Fibroblast of upper back skin (primary cell): ENCODE measurements at places on chromosomes 12 and 14.

DNA sequence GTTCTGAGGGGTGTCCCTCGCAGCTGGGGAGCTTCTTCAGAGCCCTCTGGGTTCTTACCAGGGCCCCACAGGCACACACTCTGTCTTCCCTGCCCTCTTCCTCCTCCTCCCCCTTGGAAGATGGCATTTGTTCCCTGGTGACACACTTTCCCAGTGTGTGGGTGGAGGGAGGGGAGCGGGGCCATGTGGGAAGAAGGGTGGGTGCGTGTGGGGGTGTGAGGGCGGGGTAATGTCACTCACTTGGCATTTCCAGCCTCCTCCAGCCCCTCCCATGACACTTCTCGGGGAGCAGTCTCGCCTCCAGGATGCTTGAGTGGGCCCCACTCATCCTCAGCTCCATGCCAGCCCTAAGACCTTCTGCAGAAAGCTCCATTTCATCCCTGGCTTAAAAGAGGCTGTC, 61.3 kb downstream of the ADCK1 start:
- no peak for DNase-seq

DNA sequence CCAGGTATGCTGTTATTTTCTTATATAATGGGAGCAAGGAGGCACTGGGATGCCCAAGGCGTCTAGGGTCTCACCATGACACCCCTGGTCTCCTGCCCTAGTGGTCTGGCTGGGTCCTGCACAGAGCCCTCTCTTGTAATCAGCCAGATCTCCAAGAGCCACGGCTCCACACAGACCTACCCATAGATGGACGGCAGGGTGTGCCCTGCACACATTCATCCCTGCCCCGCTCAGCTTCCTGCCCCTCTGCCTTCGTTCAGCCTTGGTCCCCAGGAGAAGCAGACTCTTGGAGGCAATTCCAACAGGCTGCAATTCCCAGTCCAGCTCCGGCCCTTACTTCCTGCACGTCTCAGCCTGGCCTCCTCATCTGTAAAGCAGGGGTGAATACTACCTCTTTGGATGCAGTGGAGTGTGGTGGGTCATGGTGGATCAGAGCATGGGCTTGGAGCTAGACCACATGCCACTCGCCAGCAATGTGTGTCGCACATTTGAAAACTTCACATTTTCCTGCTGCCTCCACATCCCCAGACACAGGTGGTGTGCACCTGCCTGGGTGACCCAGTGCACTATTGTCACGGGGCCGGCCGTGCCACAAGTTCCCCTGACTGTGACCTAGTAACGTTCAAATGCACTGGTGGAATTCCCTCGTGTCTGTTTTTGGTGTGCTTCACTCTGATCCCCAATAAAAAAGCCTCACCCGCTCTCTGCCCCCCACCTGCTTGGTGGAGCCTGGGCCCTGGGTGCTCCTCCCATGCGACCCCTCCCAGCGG, 171.1 kb upstream of the PRMT8 start:
- no peak for DNase-seq

DNA sequence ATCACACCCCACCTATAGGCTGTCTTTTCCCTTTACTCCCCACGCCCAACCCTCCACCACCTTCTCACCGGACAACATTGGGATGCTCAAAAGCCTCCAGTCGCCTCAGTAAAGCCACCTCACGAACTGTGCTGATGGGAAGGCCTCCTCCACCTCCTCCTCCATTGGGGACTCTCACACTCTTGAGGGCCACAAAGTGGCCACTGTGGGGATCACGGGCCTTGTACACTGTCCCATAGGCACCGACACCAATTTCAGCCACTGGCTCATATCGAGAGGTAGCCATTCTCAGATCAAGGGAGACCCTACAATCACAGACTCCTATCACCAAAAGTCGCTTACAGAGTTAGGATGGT, 700 bp downstream of the CDK4 start:
- no peak for DNase-seq

- DNase-seq, result no peak
These were observed 6.4 kb upstream of the GAS2L3 start for GRCh38 chr12:100566887-100567637.

- no peak for DNase-seq
These were observed 413.5 kb upstream of the STXBP6 start for GRCh38 chr14:25463480-25463879.

DNA sequence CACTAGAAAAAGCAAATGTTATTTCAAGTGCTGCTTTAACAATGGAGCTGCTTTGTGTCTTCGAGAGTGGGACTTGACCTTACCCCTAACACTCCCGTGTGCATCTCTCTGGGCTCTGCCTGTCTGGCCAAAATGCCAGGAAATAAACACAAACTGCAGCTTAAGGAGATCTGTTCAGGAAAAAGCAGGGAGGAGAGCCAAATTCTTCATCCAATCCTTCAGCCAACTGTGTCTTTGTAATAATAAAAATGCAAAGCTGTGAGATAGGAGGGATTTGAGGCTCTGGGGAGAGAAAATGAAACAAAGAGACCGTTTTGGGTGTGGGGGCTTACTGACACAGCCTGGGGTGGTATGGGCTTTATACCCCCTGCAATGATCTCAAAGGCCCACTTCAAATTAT, 85.8 kb upstream of the WSCD2 start:
- DNase-seq, result no peak

DNA sequence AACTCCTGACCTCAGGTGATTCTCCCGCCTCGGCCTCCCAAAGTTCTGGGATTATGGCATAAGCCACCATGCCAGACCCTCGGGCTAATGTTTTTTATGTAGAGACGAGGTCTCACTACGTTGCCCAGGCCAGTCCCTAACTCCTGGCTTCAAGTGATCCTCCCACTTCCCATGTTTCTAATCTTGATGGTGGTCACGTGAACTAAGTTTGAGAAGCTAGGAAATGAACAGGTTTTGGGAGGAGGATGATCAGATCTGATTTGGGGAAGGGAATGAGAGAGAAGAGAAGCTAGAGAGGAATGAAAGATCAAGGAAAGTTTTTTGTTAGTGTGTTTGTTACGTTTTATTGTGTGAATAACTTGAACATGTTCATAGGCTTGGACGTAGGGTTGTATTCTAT, 17.2 kb upstream of the SINHCAF start:
- DNase-seq, result no peak

GRCh38 chr14:66445936-66446335, 40.2 kb upstream of the CCDC196 start:
- no peak for DNase-seq

DNA sequence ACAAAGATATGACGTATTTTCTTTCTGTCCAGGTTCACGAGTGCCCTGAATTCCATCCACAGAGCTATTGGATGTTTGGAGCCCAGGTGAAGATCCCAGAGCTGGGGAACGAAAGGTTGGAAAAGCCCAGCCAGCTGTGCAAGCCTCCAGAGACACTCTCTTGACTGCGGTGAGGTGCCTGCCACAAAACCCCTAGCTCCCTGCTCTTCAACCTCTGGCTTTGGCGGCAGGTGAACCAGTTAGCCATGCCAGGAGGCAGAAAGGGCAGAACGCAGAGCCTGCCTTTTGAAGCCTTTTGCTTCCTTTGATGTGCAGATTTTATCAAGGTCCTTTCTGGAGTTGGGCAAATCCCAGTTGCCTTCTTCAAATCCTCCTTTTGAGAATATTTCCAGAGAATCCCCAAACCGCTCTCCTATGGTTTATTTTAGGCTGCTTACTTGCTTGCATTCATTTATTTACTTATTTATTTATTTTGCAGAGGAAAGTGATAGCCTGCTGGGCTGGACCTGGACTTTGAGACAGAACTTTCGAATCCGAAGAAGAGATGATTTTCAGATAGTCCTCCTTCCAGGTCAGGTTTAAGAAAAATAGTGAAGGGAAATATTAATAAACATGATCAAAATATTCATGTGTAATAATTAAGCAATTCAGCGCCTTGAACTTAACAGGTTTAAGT, 411.2 kb upstream of the TBX3 start:
- no peak for DNase-seq

GRCh38 chr12:123573870-123574269, 10.5 kb upstream of the TMED2 start:
- DNase-seq, result no peak

DNA sequence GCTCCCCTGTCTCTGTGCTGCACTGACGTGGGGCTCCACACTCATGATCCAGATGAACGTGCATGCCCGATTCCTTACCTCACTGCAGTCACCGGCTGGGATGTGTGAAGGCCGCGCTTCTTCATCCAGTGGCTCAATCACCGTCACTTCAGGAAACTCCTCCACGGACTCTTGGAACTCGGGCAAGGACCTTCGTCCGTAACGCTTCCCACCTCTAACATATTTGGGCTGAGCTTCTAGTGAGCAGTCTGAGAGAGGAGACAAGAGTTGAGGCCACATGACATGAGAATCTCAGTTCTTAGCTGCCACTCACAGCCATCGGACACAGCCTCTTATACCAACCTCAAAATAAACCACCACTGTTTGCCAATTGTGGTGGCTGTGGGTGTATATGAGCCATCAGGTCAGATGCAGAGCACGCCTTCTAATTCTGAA, 38.3 kb downstream of the NIN start:
- no peak for DNase-seq

GRCh38 chr12:16785524-16785923, 179.6 kb upstream of the LMO3 start:
- DNase-seq, result no peak

DNA sequence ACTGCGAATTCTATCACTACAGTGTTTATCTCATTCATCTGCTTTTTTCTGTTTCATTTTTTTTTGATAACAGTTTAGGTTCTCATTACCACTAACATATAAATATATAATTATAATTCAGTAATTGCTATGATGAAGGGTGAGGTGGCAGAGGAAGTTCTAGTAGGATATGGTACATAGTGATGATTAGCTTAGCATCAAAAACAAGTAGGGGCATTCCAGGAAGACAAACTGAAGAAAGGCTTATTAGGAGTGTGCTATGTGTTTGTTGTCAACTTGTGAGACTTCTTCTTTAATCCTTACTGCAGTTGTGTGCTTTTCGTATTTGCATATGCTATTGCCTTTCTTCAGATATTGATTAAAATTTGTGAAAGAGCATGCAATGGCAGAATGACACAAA, 20.6 kb downstream of the FUT8 start:
- DNase-seq, result no peak

GRCh38 chr14:23697680-23698079, 61.5 kb downstream of the DHRS2 start:
- no peak for DNase-seq

DNA sequence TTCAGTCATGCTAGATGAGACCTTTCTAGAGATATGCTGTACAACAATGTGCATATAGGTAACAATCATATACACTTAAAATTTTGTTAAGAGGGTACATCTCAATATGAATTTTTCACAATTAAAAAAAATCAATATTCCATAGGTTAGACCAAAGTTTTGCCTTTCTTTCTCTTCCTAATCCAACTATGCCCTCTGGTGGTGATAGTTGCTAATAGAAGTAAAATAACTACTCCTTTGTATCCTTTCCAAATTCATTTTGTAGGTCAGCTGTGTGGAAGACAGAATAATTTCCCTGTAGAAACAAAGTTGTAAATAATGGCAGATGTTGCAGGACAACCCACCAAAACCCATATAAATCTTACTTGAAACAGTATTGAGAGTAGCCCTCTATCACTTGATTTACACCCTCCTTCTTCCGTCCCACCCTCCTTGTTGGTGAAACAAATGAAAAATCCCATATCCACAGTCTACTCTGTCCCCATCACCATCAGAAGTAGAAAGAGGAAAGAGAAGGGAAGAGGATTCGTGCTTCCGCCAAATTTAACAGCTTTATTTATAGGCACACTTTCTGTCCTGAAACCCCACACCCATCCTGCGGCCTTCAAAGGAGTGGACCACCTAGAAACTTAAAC, 34.2 kb upstream of the KICS2 start:
- DNase-seq, result peak; percentile 72

DNA sequence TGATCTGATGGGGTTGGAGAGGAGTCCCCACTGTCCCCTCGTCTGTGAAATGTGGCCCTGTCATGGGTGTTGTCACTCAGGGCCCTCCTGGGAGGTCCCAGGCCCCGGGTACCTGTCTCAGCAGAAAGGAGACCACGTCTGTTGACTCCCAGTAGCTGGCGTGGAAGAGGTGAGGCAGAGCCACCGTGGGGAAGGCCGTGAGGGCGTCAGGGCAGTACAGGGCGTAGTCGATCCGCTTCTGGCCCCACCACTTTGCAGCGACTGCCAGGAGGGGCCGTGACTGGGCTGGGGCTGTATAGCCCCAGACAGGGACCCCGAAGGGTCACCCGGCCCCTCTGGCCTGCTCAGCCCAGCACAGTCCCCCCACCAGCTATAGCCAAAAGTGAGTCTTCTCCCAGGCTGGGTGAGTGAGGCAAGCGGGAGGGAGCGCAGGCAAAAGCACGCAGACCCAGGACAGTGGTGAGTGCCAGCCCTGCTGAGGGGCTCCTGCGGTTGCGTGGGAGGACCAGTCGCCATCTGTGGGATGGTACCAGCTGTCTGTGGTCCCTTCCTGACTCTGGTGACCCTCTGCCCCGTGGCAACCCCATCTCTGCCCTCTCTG, 8.2 kb downstream of the ARL6IP4 start:
- no peak for DNase-seq

GRCh38 chr12:112303004-112303403, 79.2 kb downstream of the HECTD4 start:
- DNase-seq, result peak; percentile 60

DNA sequence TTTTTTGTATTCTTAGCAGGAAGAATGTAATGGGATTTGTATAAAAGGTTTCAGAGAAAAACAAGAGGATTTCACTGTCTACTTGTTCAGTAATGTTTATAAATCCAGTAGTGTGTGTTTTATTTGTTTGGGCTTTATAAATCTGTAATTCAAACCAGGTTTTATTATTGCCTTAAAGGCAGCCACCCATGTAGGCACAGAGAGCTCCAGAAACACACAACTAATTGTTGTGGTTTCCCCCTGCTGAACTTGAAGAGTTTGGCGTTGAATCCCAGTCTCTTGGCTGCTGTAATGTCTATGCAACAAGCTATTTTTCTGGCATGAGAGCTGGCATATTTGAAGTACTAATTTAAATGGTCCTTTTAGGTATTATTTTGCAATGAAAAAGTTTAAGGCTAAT, 63.4 kb upstream of the SLCO1C1 start:
- DNase-seq, result peak; percentile 77

DNA sequence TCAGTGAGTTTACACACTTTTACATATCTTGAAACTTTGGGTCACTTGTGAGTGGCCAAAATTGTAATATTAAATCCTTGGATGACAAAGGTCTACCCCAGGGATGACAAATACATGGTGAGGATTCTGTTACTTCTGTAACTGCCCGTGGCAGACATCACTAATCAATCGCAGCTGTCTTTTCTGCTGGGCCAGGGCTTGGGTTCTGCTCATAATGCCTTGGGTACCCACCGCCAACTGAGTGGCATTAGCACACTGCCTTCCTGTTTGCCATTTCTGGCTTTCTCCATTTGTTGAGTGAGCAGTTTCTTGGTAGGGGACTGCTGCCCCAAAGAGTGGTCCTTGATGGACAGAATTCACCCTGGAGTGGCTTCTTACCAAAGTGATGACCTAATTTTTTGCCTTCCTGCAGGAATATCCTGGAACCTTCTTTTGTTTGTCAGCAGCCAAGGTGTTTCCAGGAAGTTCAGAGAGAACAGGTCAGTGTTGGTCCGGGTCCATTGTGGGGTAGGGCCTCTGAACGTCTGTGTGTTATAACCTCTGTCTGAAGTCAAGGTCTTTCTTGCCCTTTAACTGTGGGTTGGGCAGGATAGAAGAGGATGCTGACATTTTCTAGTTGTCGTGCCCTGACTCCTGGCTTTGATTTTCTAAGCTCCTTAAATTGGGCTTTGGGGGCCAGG, 6.2 kb downstream of the TSPAN9 start:
- no peak for DNase-seq

GRCh38 chr14:37588667-37588955, 6.4 kb downstream of the FOXA1 start:
- DNase-seq, result no peak
